ENCODE measurements at places on chromosomes 7 and 10.

DNA sequence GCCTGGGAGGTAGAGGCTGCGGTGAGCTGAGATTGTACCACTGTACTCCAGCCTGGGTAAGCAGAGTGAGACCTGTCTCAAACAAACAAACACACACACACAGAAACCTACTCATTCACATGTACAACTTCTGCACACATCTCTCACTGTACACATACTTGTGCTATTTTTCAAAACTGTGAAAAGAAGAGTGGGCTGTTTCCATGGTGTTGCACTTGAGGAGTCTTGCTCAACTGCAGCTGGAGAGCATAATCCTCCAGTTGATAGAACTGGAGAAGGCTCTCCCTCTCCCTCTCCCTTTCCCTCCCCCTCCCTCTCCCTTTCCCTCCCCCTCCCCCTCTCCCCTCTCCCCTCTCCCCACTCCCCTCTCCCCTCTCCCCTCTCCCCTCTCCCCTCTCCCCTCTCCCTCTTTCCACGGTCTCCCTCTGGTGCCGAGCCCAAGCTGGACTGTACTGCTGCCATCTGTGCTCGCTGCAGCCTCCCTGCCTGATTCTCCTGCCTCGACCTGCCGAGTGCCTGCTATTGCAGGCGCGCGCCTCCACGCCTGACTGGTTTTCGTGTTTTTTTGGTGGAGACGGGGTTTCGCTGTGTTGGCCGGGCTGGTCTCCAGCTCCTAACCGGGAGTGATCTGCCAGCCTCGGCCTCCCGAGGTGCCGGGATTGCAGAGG lies 43.7 kb upstream of the DLD start:
- DNase-seq = no peak

DNA sequence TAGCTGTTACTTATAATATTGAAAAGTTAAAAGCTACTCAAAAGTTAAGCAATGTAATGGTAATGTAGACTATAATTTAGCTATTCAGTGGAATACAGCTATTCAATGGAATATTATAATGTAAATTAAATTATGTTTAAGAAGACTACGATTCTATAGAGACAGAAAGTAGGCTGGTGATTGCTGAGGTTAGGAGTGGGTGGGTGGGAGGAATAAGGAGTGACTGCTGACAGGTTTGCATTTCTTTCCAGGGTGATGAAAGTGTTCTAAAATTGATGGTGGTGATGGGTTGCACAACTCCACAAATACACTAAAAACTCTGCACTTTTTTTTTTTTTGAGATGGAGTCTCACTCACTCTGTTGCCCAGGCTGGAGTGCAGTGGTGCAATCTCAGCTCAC lies 21.4 kb downstream of the DENND2A start:
- no peak for DNase-seq

DNA sequence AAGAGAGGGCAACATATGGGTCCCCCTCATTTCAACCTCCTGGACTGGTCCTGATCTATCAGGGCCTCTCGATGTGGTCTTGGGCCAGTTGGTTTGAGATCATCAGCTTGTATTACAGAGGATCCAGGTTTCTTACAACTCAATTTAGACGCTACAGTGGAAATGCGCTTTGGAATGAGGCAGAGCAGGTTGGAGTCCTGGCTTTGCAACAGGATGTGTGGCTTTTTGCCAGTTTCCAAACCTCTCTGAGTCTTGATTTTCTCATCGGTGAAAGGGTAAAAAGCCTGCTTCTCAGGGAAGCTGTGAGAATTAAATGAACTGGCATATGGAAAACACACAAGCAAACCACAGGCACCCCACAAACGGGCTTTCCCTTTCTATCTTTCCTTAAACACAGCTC lies 37.5 kb upstream of the MKI67 start:
- DNase-seq = no peak

- DNase-seq = no peak
These were observed 17.0 kb upstream of the NODAL start for GRCh38 chr10:70458329-70459060.

DNA sequence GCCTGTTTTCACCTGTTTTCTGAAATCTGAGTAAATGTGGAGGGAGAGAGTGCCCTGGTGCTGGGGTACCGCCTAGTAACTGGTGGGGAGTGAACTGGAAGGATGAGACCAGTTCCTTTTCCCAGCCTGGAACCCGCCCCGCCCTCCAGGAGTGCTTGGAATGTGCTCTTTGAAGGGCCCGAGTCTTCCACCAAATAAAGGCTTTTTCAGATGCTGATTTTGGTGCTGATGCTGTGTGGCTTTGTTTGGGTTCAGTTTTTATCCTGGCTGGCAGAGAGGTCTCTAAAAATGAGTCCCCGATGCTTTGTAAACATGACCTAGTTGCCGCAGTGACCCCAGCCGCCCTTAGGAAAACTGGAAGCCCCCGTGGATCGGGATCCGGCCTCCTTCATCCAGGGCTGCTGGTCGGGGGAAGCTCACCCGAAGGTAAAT lies 25.9 kb downstream of the FOXK1 start:
- DNase-seq = no peak

- DNase-seq = no peak
These were observed 697.6 kb upstream of the GALNT17 start for GRCh38 chr7:70434376-70434775.

- DNase-seq = no peak
These were observed 724.2 kb downstream of the SORCS1 start for GRCh38 chr10:106440355-106440754.

GRCh38 chr10:21272643-21273399 lies 252.7 kb downstream of the SKIDA1 start:
- DNase-seq = no peak

- DNase-seq = no peak
These were observed 50.6 kb upstream of the TES start for GRCh38 chr7:116159711-116160110.

DNA sequence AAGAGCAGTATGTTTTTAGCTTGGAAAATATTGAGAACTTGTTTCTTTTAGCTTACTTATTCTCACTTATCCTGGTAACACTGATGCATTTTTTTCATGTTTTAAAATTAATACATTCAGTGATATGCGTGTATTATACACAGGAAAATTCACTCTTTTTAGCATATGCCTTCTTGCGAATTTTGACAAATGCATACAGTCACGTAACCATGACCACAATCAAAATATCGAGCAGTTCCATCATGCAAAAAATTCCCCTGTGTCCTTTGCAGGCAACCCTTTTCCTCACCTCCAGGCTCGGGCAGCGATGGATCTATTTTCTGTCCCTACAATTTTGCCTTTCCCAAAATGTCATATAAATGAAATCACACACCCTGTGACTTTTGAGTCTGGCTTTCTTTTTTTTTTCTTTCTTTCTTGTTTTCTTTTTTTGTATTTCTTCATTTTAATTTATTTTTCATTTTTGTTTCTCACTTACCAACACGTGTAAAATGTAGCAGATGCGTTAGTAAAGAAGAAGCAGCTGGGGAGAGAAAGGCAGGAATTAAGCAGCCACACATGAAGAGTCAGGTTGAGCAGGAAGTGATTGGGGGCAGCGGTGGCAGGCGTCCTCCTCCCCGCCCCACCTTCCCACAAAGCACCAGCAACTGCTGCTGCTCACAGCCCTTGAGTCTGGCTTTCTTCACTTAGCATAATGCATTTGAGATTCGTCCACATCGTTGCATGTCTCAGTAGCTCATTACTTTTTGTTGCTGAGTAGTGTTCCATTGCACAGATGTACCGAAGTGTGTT lies 29.9 kb downstream of the ADRB1 start:
- DNase-seq = no peak

GRCh38 chr10:80945264-80945880 lies 407.7 kb downstream of the SH2D4B start:
- DNase-seq = no peak

DNA sequence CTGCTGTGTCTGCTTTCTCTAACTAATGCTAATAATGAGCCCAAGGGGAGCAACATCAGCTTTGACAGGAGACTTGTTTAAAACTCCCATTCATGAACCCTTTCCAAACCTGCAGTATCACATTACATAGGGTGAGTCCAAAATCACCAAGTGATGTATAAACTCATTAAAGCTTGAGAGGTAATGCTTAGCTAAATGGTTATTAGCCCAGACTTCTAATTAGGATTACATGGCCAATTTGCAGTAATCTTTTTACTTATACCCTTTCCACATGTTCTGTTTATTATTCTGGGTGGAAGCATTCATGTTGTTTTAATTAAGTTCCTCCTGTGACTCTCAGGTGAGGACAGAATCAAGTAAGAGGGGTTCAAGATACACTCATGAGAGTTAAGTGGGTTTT lies 17.5 kb downstream of the ZNF138 start:
- DNase-seq = no peak

DNA sequence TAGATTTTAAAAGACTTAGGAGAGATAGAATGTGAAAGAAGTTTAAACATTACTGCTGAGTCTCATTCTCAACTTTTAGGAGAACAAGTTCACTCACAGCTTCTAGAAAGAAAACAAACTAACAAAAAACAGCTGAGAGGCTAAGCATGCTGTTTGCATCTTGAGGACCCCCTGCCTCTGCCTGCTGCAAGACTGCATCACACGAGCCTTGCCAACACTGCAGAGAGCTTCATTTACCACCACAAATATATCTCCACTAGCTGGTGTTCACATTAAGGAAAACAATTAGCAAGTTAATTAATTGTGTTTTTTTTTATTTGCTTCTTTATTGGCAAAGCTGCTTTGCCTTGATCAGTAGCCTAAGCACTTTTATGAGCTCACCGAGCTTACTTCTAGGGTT lies 336.6 kb upstream of the KIAA1217 start:
- DNase-seq = no peak

GRCh38 chr10:128149267-128150014 lies 23.2 kb upstream of the MKI67 start:
- DNase-seq = no peak

GRCh38 chr10:90051474-90051873 lies 350.1 kb downstream of the KIF20B start:
- no peak for DNase-seq

GRCh38 chr7:107999779-108000560 lies 3.0 kb downstream of the LAMB1 start:
- no peak for DNase-seq

DNA sequence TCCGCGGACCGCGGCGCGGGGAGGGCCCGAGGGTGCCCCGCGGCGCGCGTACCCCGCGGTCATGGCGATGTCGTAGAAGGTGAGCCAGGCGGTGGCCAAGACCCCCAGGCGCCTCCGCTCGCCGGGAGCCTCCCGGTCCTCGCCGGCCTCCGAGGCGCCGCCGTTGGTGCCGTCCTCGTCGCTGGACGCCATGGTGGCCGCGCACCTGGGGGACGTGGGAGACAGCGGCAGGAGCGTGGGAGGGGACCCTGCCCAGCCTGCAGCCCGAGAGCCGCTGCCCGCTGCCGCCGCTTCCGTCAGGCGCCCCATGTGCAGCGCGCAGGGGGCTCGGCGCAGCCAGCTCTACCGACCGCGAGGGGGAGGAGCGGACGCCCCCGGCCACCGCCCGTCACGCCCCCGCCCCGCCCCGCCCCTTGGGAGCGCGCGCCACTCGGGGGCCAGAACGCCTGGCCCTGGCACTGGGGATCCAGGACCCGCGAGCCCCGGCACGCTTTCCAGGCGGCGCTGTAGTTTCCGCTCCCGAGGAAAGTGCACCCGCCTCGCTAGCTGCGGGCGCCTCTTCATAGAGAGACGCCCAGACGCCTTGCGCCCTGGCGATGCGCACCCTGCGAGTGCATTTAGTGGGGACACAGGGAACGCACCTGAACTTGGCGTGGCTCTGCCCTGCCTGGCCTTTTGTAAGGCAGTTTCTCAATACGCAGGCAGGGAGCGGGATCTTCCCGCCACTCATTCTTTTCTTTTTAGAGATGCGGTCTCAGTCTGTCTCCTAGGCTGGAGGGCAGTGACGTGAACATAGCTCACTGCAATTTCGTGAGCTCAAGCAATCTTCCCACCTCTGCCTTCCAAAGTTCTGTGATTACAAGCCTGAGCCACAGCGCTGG lies at the start of gene HACD1:
Gene HACD1 (minus strand): TSS at position 344 of the 881 bp plus-strand sequence. CDS start 35 bp downstream, at position 309.
- DNase-seq = no peak

GRCh38 chr7:50647286-50647980 lies 82.2 kb upstream of the DDC start:
- DNase-seq = no peak

GRCh38 chr10:12966067-12966466 lies 35.4 kb downstream of the CCDC3 start:
- DNase-seq = no peak

DNA sequence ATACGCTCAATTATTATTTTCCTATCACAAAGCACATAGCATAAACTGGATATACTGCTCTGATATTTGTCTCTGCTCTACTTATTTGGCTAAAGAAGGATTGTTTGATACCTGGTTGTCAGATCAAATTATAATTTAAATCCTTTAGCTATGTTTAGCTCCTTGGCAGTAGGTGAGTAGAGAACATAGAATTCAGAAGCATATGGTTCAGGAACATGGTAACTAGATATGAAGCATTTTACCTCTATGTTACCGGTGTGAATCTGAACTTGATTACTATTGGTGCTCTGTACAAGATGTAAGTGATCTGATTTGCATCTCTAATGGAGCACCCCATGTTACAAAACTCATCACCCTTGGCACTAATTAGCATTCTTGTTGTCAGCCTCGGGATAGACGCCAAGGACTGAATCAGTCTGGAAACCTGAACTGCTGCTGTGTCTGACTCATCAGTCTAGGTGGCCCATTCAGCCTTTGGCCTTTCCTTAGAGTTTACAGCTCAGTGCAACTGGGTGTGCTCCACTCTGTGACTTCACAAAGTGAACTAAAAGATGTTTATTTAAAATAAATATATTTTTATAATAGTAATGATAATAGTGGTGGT lies 12.3 kb upstream of the MYPN start:
- no peak for DNase-seq

DNA sequence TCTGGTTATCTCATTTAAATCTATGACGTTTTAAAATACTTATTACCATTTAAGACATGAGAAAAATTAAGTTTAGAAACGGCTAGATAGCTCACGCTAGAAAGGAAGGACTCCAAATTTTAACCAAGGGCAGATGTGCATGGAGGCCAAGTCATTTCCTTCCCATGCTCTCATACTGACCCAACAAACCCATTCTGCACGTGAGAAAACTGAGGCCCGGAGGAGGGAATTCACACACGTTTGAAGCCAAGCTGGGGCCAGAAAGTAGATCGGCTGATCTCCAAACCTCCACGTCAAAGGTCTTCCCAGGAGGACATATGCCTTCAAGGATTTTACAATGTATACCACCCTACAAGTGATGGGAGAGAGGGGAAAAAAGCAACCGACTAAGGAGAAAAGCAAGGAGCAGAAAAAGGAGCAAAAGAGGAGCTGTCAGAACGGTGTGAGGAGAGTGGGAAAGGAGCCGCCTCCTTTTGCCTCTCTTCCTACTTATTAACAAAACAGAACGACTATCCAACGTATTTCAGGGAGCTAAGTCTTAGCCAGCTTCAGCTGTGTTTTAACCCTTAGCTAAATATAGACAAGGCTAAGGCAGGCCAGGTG lies 645 bp upstream of the SIRT1 start:
- DNase-seq = no peak

- no peak for DNase-seq
These were observed 990 bp downstream of the ZNF467 start for GRCh38 chr7:149772241-149772955.

DNA sequence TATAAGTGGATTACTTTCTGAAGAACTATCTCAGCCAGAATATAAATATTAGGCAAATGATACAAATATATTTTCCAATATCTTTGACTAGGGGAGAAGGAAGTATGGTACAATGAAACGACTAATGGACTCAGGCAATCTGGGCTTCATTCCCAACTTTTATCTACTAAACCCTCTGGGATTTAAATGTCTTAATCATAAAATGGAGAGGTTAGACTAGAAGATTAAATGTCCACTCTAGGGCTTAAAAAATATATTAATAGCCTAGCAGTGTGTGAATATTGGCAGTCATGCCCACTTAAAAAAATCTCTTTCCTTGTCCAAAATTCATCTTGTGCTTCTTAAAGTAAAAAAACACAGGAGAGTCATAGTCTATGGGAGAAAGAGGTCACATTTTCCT lies 98.3 kb downstream of the CTTNBP2 start:
- DNase-seq = no peak

- DNase-seq = no peak
These were observed 277.1 kb downstream of the SNX13 start for GRCh38 chr7:17663061-17663675.
